ENCODE measurements at places on chromosomes 3 and 15.
A peak's percentile ranks its signal among the peaks of the same experiment; 100 is the strongest.

GRCh38 chr3:79436387-79436786, 331.4 kb downstream of the ROBO1 start:
- DNase-seq: no peak

GRCh38 chr3:183400352-183400751, 28.1 kb downstream of the MCF2L2 start:
- DNase-seq: no peak

DNA sequence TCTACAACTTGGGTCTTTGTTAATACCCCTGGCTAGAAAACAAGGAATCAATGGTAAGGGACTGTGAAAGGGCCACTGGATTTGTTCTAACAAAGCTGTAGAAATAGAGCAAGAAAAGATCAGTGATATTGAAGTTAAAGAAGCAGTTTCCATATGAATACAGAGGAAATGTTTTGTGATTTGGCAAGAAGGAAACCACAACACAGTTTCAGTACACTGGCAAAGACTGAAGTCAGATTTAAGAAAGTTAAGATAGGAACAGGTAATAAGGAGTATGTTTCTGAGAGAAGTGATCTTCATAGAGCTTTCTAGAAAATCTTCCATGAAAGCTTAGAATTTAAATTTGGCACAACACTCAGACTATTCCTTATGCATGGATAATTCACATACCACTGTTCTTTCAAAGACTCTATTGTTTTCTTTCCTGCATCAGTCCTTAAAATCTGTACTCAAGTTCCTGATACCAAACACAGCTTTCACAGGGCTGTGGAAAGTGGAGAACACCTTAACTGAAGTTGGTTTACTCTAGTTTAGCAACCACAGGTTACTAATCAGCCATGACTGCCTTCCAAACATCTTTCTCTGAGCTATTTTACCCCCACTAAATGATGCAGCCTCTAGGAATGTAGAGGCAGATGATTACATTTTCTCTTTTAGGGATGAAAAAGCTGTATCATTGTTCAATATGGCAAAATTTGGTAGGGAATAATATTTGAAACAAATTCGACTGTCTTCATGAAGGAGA, 32.4 kb upstream of the ALCAM start:
- peak; percentile 73 for DNase-seq

DNA sequence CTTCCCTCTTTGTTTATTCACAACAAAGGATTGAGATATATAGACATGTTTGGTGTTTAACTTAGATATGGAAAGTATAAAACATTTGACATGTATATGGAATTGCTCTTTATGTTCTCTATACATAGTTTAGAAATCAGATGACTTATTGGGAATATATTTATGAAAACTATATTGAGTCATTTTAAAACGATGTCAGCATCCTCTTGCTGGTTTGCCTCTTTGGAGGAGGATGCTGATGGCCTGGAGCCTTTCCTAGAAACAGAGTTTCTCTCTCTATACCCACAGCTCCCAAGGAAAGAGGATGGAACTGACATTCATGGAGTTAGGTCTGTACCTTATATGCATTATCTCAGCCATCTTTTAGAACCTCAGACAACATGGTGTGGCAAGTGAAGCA, 40.3 kb downstream of the ZBTB38 start:
- DNase-seq: no peak
